ENCODE measurements at places on chromosomes 5 and 9. TPM values are rescaled to one million over a fixed set of nuclear protein-coding genes. Genes with fewer than 3 reads are reported as not detected.

Gene SEMA4D
- total RNA-seq: 283 TPM

Gene RUFY1
- 36.9 TPM for total RNA-seq

Gene PCDHA12
- total RNA-seq: not detected

Gene FBP2
- total RNA-seq: not detected

Gene ZCCHC7
- 25.6 TPM for total RNA-seq

Gene SLC46A2
- not detected for total RNA-seq

Gene CCDC192
- not detected for total RNA-seq

Gene CDX1
- total RNA-seq: not detected

Gene PCDHGB3
- 0.17 TPM for total RNA-seq

Data from activated CD8-positive, alpha-beta memory T cell treated with anti-CD3 and anti-CD28 coated beads for 36 hours (primary cell).